IgD-negative memory B cell (primary cell): ENCODE measurements at places on chromosomes 2 and 18. TPM values are rescaled to one million over a fixed set of nuclear protein-coding genes. Genes with fewer than 3 reads are reported as not detected.

The APCDD1 gene
- polyA plus RNA-seq: not detected

The FEV gene
- not detected for polyA plus RNA-seq

The TLX2 gene
- not detected for polyA plus RNA-seq

The DHRS9 gene
- polyA plus RNA-seq: 3.3 TPM

The NBEAL1 gene
- polyA plus RNA-seq: 4.9 TPM

The FBXO15 gene
- polyA plus RNA-seq: 0.90 TPM

The PGAP1 gene
- polyA plus RNA-seq: 0.56 TPM

The ALPI gene
- polyA plus RNA-seq: not detected

The PARD3B gene
- polyA plus RNA-seq: 0.04 TPM

The SERPINB11 gene
- polyA plus RNA-seq: not detected

The MTERF4 gene
- polyA plus RNA-seq: 65.6 TPM

The NEU4 gene
- not detected for polyA plus RNA-seq

The COPS9 gene
- 235 TPM for polyA plus RNA-seq

The LAMA1 gene
- polyA plus RNA-seq: not detected

The CD8B2 gene
- polyA plus RNA-seq: not detected

The SERPINB3 gene
- not detected for polyA plus RNA-seq

The PSMA8 gene
- polyA plus RNA-seq: 4.1 TPM

The KCNG2 gene
- not detected for polyA plus RNA-seq

The NAPG gene
- 15.0 TPM for polyA plus RNA-seq

The MARCHF4 gene
- not detected for polyA plus RNA-seq

The SH3RF3 gene
- polyA plus RNA-seq: not detected

The MOGAT1 gene
- polyA plus RNA-seq: not detected

The DUSP19 gene
- 0.50 TPM for polyA plus RNA-seq

The DSG1 gene
- polyA plus RNA-seq: not detected
